ENCODE measurements at places on chromosomes 12 and 14. TPM values are rescaled to one million over a fixed set of nuclear protein-coding genes. Genes with fewer than 3 reads are reported as not detected.
A peak's percentile ranks its signal among the peaks of the same experiment; 100 is the strongest.

DNA sequence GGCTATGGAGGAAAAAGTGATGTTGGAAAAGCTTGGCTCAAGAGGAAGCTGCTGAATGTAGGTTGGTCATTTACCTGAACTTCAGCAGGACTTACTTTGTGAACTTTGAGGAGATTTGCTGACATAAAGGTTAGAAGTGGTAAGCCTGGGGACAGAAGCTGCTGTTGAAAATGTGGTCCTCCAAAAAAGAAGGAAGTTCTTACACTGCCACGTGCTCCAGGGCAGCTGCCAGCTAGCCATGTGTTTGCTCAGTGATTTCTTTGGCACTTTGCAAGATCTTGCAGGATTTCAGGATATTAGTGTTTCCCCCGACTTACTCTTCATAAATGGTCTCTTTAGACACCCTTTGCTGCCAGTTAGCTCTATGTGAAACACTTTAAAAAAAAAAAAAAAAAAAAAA, 14.8 kb upstream of the DYRK2 start:
- peaks cover 24% of the 10 kb centered on the region for H3K27me3 ChIP-seq
- peaks cover 54% of the 10 kb centered on the region for H3K4me1 ChIP-seq
- DNase-seq, result no peak
- no peaks in the 10 kb centered on the region for H3K36me3 ChIP-seq
- H3K4me3 ChIP-seq, result no peak overlapping the region
- H3K27ac ChIP-seq, result no peak overlapping the region

- no peak overlapping the region for H3K4me3 ChIP-seq
- DNase-seq, result no peak
- H3K4me1 ChIP-seq, result no peaks in the 10 kb centered on the region
- H3K36me3 ChIP-seq, result no peaks in the 10 kb centered on the region
- H3K27me3 ChIP-seq, result no peaks in the 10 kb centered on the region
Observed at GRCh38 chr12:74328623-74329022, 209.0 kb upstream of the ATXN7L3B start.

GRCh38 chr14:56650048-56650447, 70.5 kb downstream of the TMEM260 start:
- H3K4me1 ChIP-seq, result peaks cover 27% of the 10 kb centered on the region
- no peaks in the 10 kb centered on the region for H3K27me3 ChIP-seq
- H3K27ac ChIP-seq, result no peak overlapping the region
- no peak for DNase-seq

GRCh38 chr14:94386085-94387031, 2.0 kb downstream of the SERPINA1 start:
- H3K4me3 ChIP-seq, result no peak overlapping the region
- H3K4me1 ChIP-seq, result peaks cover 21% of the 10 kb centered on the region
- H3K27ac ChIP-seq, result no peak overlapping the region
- no peak for DNase-seq

DNA sequence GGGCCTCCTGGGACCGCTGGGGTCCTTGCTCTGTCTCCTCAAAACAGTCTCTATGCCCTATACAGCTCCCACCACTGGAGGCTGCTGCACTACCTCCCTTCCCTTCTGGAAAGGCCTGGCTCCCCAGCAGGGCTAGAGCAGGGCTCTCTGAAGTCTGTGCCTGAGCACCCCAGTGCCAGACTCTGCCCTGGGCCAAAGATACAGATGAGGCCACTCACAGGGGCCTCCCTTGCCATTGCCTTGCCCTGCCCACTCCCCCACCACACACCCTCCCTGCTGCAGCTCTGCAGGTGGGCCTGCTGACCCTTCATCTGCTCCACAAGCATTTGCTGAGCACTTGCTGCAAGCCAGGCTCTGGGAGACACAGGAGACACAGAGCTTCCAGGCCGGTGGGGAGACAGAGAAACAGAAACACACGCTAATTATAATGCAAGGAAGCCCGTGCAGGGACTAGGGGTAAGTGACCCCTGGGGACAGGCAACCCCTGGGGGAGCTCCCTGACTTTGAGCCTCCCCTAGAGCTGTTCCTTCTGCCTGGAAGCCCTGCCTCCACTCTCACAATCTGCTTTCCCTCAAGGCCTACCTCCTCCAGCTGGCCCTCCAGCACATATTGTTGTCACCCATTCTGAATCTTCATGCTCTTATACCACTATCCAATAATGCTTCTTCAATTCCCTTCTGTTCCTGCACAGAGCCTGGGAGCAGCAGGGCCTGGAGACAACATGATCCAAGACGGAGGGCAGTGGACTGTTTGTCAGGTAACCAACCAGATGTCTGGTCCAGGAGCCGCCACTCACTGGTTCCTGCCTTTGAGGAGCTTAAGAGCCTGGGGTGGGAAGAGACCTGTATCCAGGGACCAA, 32.6 kb upstream of the PNMA1 start:
- H3K4me3 ChIP-seq, result no peak overlapping the region
- DNase-seq, result peak; percentile 22
- H3K27ac ChIP-seq, result peak overlapping the region; percentile 88
- no peaks in the 10 kb centered on the region for H3K27me3 ChIP-seq
- peaks cover 68% of the 10 kb centered on the region for H3K4me1 ChIP-seq
- no peaks in the 10 kb centered on the region for H3K36me3 ChIP-seq

DNA sequence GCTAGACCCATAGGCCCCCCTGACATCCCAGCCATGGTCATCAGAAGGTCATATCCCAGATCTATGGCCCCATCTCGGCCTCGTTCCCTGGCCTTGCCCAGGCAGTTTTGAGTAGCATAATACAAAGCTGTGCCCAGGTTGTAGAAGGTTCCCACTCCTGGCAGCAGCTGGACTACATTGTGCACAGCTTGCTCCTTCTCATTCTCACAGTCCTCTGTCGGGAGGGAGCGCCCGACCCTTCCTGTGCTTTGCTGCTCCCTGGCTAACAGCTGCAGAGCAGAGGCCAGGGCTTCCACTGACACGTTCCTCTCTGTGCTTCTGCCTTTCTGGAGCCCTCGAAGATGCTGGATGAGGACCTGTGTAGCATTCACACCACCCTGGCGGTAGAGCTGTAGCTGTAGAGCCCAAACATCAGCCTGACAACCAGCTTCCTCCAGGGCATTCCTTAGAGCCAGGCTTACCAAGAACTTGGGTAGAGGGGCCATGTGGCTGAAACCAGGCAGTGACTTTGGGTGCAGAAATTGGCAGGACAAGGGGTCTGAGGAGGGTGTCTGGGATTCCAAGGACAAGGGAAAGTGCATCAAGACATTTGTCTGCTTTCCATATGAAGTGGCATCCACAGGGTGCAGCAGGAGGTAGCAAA, 1.0 kb downstream of the APOF start:
- DNase-seq, result no peak
- H3K4me1 ChIP-seq, result peaks cover 13% of the 10 kb centered on the region
- no peaks in the 10 kb centered on the region for H3K36me3 ChIP-seq
- H3K4me3 ChIP-seq, result peak overlapping the region; percentile 90
- peaks cover 9% of the 10 kb centered on the region for H3K27me3 ChIP-seq
- peak overlapping the region; percentile 99 for H3K27ac ChIP-seq

DNA sequence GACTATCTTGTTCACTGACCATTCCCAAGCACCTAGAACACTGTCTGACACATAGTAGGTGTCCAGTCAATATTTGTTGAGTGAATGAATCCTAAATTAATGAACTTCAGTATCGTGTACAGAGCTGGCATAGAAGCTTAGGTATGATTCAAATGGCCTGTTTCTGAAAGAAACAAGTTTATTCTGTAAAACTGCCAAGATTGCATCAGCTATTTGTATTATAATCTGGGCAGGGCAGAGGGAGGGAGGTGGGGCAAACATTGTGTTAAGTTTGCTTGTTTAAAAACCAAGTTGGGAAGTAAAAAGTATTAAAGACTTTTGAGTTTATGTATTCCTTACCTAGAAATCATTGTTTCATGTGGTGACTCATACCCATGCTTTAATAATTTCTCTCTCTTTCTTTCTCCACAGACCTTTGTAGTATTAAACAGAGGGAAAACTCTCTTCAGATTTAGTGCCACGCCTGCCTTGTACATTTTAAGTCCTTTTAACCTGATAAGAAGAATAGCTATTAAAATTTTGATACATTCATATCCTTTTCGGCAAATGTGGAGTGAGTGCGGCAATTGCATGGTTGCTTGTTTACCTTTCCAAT, 92.8 kb downstream of the SCN8A start:
- H3K4me3 ChIP-seq, result no peak overlapping the region
- no peak overlapping the region for H3K27ac ChIP-seq
- no peak for DNase-seq
- no peaks in the 10 kb centered on the region for H3K36me3 ChIP-seq
- no peaks in the 10 kb centered on the region for H3K27me3 ChIP-seq
- H3K4me1 ChIP-seq, result peaks cover 25% of the 10 kb centered on the region

- peak within 1 kb of the TSS; percentile 91 for H3K27ac ChIP-seq
- peaks cover 24% of the 10 kb centered on the region for H3K36me3 ChIP-seq
- H3K27me3 ChIP-seq, result peaks cover 5% of the 10 kb centered on the region
- DNase-seq, result peak; percentile 80
Observed at GRCh38 chr14:23056956-23057756, at the start of gene CDH24. CDH24 (minus strand) TSS chr14:23057520; CDS start chr14:23055733, 1,787 bp downstream.

DNA sequence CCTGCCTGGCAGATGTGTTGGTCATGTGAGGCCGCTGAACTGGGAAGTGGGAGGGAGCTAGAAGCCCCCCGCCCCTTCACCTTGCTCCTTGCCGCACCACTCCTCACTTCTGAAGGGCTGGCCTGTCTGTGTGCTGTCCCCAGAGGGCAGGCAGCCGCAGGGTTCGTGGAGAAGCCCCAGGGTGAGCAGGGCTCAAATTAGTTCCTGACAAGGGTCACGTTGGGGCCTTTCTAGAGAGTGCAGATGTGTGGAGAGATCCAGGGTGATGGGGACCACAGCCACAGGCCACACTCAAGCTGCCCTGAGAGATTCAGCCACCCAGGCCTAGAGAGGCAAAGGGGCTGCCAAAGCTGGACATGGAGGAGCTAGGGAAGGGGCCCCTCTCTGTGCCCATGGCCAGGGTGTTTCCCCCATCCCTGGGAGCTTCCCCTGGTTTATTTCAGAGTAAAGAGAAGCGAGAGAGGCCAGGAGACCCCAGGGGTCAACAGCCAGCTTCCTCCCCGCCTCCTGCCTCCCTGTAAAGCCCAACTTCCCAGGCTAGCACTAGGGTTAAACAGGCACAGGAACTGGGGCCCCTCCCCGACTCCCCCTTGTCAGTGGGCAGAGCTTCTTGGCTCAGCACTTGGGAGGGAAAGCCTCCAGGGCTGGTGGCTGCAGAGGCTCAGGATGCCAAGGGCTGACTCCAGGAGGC, 16.2 kb downstream of the SLC25A29 start:
- peak; percentile 22 for DNase-seq
- H3K27me3 ChIP-seq, result no peaks in the 10 kb centered on the region
- H3K4me1 ChIP-seq, result peaks cover 19% of the 10 kb centered on the region
- no peak overlapping the region for H3K4me3 ChIP-seq
- H3K27ac ChIP-seq, result peak overlapping the region; percentile 49
- H3K36me3 ChIP-seq, result peaks cover 3% of the 10 kb centered on the region

- H3K4me1 ChIP-seq, result 0 out of 2 replicates have a peak, but pooled peaks cover 4% of the 10 kb centered on the region
- no peak overlapping the region for H3K4me3 ChIP-seq
- DNase-seq, result no peak
- H3K27ac ChIP-seq, result no peak overlapping the region
- H3K36me3 ChIP-seq, result no peaks in the 10 kb centered on the region
- H3K27me3 ChIP-seq, result no peaks in the 10 kb centered on the region
Observed at GRCh38 chr14:83470466-83470865, 1936.8 kb upstream of the SEL1L start.

DNA sequence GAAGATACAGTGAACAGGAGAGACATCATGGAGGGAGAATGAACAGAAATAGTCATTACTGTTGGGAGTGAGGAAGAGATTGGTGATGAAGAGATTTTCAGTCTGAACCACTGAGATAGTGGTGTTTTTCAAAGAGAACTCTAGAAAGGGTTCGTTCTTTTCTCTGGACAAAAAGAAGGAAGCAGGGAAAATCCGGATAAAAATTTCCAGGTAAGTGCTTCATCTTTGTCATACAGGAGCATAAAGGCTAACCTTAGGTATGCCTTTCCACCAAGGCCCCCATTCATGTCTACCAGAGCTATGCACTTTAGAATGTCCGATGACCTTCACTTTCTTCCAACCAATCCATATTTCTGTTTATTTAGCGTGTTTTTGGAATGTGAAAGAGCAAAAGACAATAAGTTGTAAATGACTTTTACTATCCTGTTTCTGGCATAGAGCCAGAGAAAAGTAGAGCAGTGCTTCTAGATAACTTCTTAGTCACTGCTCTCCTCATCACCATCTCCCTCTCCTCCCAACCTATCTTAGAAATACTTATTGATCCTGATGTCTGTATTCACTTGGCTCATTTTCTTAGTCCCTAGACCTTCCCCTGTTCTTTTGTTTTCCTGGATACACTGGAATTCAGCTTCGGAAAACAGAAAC, 116.5 kb downstream of the TTC6 start:
- no peak overlapping the region for H3K4me3 ChIP-seq
- no peak overlapping the region for H3K27ac ChIP-seq
- peaks cover 8% of the 10 kb centered on the region for H3K4me1 ChIP-seq
- H3K27me3 ChIP-seq, result no peaks in the 10 kb centered on the region
- no peak for DNase-seq
- no peaks in the 10 kb centered on the region for H3K36me3 ChIP-seq

- H3K36me3 ChIP-seq, result no peaks in the 10 kb centered on the region
- no peak overlapping the region for H3K4me3 ChIP-seq
- DNase-seq, result no peak
Observed at GRCh38 chr12:116896411-116896924, 14.3 kb upstream of the FBXW8 start.

DNA sequence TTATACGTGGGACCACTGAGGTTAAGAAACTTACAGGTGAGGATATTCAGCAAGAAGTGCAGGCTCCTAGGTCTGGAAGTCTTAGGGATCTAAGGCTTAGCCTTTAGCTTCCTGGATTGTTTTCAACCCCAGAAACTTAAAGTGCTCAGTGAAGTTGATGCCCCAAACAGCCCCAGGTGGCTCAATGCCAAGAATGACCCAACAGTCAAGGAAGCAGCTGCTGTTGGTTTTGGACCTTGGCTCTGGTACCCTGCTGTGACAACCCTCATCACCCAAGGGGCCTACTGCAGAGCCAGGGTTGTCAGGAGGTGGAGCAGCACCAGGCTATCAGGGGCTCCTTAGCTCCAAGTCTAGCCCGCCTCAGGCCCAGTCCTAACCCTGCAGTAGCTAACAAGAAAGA, 36.8 kb downstream of the VDR start:
- H3K4me1 ChIP-seq, result no peaks in the 10 kb centered on the region
- peaks cover 3% of the 10 kb centered on the region for H3K27me3 ChIP-seq
- H3K4me3 ChIP-seq, result no peak overlapping the region
- no peak overlapping the region for H3K27ac ChIP-seq
- no peaks in the 10 kb centered on the region for H3K36me3 ChIP-seq
- DNase-seq, result no peak

- H3K4me3 ChIP-seq, result no peak overlapping the region
- no peak overlapping the region for H3K27ac ChIP-seq
- no peak for DNase-seq
- H3K36me3 ChIP-seq, result peaks cover 10% of the 10 kb centered on the region
Observed at GRCh38 chr12:59179231-59179630, 258.9 kb upstream of the LRIG3 start.

ERH gene
- total RNA-seq, result 356 TPM

STAB2 gene
- 0.48 TPM for total RNA-seq

LRR1 gene
- 42.6 TPM for total RNA-seq

IRAK3 gene
- 0.89 TPM for total RNA-seq

GOLT1B gene
- total RNA-seq, result 37.1 TPM

NELL2 gene
- 45.8 TPM for total RNA-seq

KRT79 gene
- not detected for total RNA-seq

VSX2 gene
- 0.16 TPM for total RNA-seq

All from WTC11 (cell line).